NCI-H1436 (cell line): ENCODE measurements at places on chromosomes 1 and 21.

DNA sequence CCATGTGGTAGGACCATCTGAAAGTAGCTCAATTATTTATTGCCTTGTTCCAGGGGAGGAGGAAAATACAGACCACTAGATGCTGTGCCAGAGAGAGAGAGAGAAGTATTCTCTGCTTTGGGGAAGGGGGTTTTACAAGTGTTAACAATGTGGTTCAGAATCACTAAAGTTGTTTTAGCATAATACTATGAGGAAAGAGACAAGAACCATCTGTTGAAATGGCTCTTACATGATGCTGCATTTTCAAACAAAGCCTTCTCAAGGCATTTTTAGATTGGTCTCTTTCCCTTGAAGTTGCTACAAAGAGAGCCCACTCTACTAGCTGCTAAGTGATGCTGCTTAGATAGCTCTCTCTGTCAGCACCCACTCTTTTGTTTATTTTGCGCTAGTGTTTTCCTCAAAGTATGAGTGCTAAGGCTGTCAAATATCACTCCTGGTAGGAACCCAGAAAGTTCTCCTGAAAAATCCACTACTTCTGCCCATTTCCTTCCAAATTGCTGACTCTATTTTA is 255.1 kb downstream of the NFIA start:
- no peak for DNase-seq

DNA sequence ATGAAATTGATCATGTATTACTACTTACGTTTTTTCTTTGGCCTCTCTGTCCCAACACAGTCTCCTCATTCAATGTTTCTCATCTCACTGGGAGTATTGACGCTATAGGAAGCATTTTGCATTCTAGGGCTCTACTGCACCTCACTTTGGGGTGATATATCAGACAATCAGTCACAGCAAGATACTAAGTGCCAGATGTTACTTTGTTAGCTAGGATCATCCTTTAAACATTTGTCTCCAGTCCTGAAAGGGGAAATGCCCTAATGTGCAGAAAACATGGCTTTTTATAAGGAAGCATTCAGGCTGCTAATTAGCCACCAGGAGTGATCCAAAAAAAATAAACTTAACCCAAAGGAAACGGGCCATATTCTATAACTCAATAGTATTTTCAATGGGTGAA is 409.1 kb downstream of the RWDD3 start:
- no peak for DNase-seq

GRCh38 chr1:150809651-150810050 is 1.6 kb upstream of the CTSK start:
- DNase-seq: no peak

DNA sequence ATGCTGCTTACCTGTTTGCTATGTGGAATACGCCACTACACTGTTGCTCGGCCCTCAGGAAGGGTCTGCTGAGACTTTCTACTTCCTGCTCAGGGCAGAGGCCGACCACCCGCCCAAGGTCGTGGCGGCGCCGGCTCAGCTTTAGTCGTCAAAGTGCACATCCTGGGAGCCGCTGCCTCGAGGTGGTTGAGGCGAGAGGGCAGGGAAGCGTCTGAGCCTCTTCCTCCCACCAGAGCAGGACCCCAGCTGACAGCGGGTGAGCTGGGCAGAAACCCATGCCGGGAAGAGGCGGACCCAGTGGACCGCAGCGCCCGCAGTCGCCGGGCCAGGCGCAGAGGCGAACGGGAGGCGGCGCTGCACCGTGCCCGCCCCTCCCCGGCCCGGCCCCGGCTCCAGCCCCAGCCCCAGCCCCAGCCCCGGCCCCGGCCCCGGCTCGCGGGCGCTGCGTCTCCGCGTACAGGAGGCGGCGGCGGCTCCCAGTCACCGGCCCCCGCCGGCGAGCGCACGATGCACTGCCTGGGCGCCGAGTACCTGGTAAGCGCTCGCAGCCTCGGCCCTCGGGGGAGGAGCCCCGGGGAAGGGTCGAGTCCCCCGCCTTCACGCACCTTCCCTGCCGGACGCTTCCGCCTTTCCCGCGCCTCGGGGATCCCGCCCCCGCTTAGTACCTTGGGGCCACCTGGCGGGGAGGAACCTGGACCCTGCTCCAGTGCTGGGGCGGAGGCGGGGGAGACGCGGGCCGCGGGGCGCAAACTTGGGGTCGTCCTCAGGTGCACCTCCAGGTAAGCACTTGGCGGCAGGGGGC is at the start of gene SLC44A3:
Gene SLC44A3 (plus strand): TSS at position 413 of the 802 bp plus-strand sequence. CDS start 95 bp downstream, at position 508.
- peak; percentile 31 for DNase-seq
